Stimulated activated CD4-positive, alpha-beta T cell treated with anti-CD3 and anti-CD28 coated beads, Interleukin-1b, Interleukin-23, amount 100 ng/mL, for 48 hours (primary cell): ENCODE measurements at places on chromosomes 16 and 17.

DNA sequence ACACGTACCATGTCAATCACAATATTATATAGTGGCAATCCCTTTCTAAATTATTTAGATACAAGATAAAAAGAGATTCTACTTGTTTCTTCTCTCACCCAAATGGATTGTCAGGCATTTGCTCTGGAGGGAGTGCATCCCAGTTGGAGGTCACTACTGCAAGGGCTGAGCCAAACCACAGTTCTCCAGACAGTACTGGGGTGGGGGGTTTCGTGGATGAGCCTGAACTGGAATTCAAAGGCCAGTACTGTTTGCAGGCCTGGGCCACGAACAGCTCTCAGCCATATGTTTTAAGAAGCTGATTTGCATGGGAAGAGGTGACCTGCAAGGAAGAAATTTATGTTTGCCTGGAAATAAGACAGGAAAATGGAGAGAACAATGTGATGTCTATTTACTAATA, 314.9 kb downstream of the PMP22 start:
- no peak for DNase-seq

- DNase-seq = no peak
Observed at GRCh38 chr16:69767459-69768229, 5.5 kb downstream of the WWP2 start.

- no peak for DNase-seq
Observed at GRCh38 chr16:85267414-85267945, 155.2 kb upstream of the CIBAR2 start.

DNA sequence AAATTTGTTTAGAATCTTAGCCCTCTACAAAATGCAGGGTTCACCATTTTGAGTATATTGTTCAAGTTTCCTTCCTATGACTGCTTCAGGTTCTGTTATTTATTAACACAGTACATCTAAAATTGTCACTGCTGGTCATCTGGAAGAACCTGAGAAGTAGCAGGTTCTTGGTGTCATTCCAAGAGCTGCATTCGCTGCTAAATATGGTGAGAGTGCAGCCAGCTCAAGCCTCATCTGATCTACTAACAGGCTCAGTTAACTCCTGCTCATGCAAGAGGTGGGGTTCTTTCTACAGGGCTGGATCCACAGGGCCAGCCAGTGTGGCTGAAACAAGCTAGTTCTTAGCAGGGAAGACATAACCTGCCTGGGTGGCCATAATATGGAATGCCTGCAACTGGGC, 1946.1 kb downstream of the TP53TG3F start:
- no peak for DNase-seq

DNA sequence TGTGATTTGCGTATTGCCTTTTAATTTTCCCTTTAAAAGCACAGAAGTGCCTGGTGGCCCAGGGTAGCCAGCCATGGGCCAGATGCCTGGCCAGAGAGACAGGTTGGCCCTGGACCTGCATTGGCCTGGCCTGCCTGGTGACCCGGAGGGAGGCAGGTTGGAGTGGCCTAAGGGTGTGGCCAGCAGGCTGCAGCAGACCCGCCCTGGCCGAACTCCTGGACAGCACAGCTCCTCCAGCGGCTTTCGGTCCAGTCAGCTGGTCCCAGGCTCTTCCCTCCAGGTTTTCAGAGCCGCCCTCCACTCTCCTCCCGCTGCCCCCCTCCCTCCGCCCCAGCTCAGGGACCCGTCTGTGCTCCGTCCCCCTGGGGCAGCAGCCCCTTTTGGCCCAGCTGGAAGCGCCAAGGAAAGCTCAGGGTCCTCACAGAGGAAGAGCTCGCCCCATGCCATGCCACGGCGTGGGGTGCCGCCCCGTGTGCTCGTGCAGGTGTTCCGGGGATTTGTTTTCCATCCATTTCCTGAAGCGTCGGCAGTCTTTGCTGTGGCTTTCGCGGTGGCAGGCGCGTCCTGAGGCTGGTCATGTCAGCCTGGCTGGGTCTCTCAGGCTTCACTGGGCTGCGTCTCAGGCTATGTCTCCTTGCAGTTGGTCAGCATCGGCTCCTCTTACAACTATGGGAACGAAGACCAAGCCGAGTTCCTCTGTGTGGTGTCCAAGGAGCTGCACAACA, 18.1 kb downstream of the PRSS27 start:
- DNase-seq = no peak

GRCh38 chr17:32486111-32486700, 587 bp upstream of the CDK5R1 start:
- peak; percentile 57 for DNase-seq

GRCh38 chr17:7911116-7911515, 5.0 kb downstream of the RNF227 start:
- DNase-seq = no peak

DNA sequence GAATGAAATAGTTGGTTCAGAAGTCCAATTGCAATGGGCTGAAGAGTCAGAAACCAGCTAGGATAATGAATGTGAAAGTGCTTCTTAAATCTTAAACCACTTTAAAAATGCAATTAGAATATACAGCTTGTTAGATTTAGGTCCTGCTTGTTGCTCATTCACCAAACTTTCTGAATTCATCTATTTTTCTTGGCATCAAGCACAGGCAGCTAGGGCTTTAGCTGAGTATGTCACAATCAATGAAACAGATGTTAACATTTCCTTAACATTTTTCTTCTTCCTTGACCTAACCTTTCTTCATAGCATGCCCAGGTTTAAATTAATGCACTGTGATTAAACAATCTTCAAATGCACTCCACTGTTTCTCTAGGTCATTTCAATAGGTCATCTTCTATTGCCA, 14.4 kb downstream of the KIF2B start:
- DNase-seq = no peak

- DNase-seq = no peak
Observed at GRCh38 chr16:11306997-11307638, 26.0 kb upstream of the PRM1 start.

- DNase-seq = peak; percentile 79
Observed at GRCh38 chr16:27867122-27868110, 196.1 kb downstream of the GSG1L start.

DNA sequence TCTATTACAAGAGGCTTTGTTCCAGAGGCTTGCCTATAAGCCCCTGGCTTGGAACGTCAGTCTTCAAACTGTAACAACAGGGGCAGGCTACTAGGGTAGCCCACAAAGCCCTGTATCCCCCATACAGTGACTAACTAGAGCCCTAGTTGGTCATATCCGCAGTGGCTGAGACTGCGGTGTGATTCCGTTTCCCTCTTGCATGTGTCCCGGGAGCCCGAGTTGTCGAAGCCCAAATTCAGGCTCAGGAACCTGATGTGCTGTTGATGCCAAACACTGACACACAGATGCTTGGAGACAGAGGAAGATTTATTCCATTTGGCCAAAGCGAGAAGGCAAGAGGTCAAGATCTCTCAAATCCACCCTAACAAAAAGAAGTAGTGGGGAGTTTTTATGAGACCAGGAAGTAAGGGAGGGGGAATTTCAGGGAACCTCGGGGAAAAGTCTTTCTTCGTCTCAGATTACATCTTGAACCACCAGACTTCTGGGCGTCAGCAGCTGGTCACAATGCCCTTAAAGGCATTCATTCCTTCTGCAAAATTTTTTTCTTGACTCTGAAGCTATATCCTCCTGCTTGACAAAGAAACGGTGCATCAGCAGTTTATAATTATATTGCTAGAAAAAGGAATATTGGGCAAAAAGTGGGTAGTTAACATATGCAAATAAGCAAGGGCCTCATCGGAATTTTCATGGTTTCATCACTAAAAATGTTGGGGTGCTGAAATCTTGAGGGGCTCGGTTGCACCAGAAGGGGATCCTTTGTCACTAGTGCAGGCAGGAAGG, 879 bp downstream of the SLFN5 start:
- peak; percentile 68 for DNase-seq

GRCh38 chr16:50643192-50643591, 37.9 kb downstream of the SNX20 start:
- no peak for DNase-seq

GRCh38 chr17:79444198-79444597, 166.7 kb downstream of the RBFOX3 start:
- no peak for DNase-seq

DNA sequence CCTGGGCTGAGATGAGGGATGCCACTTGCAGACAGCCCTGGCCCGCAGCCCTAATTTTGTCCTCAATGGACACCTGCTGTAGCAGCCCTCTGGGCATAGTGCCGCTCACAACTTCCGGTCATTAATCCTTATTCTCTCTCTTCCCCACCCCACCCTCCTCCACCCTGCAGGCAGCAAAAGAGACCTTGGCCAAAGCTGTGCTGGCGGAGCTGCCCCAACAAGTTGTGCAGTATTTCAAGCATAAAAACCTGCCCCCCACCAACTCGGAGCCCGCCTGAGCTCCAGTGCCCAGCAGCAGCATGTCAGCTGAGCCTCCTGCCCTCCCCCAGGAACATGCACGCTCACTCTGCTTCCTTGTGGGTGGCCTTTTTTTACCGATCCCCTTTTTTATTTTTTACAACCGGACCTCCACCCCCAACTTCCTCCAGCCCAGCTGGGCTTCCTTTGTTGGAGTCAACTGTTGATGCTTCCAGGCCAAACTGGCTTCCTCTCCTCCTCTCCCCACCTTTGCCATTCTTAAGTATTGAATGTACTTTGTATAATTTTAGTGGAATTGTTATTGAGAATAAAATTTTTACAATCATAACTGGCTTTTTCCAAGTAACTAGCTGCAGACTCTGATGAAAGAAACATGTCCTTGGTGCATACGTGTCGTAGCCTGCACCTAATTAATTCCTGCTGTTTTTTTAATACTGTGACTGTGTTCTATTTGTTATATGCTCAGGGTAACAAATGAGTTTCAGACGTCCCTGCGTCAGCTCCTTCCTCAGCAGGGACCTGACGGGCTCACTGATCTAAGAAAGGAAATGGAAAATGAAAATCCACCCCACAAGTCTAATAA, 38.2 kb downstream of the PSME3IP1 start:
- DNase-seq = no peak

GRCh38 chr16:20344611-20345010, 7.9 kb downstream of the UMOD start:
- no peak for DNase-seq
